Cerebellar nuclear complex (tissue), 1 donor: ENCODE measurements at places on chromosomes 1 and 21.

DNA sequence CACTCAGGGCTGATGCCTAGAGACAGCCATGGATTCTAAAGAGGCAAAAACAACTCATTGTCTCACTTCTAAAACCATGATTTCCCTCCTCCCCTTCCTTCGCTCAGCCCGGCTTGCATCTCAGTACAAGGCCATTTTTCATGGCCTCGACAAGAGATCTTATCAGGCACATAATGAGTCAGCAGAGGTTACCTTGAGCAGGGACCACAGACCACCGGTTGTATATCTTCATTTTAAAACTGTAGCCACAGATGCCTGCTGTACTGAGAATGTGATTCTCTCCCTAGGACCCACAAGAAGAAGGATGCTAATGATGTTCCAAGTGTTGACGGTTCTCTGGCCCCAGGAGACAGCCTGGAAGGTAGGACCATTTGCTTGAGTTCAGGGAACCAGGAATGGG lies 331.9 kb downstream of the AJAP1 start:
- DNase-seq, result no peak

DNA sequence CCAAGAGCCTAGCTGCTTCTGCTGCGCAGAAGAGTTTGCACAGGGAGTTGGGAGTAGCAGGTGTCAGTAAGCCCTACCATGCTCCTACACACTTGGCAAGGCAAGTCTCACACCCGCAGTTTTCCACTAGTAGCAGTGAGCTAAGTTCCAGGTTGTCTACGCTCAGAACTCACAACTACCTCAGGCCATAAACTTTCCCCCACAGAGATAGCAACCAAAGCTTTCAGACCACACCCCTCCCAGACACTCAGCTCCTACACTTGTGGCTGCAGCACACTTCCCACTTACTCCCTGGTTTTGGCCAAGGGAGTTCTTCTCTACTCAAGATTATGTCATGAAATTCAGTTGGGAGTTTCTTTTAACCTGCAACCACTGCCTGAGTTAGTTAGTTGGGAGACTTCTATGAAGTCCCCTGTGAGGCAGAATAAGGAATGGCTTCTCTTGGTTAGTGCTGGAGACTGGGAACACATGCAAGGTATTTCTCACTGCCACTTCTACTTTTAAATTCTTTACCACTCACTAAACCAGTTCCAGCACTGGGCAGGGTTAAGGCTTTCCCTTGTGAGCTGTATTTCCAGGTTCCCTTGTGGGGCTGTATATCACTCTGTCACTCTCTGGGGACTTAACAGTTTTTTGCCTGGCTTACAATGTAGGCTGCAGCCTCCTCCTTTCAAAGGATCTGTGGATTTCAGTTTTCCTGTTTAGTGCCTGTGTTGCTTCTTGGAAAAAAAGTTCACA lies 18.3 kb upstream of the MAB21L3 start:
- DNase-seq, result no peak

GRCh38 chr1:41480204-41481108 lies 4.0 kb downstream of the EDN2 start:
- DNase-seq, result no peak

DNA sequence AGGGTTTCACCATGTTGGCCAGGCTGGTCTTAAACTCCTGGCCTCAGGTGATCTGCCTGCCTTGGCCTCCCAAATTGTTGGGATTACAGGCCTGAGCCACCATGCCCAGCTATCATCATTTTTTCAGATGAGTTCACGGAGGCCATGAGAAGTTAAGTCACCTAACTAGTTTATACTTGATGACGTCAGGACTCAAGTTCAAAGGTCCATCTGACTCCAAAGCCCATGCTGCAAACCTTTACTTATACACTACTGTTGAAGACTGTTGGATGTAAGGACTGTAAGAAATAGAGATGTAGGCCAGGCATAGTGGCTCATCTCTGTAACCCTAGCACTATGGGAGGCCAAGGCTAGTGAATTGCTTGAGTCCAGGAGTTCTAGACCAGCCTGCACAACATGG lies 40.8 kb upstream of the STMN1 start:
- no peak for DNase-seq

DNA sequence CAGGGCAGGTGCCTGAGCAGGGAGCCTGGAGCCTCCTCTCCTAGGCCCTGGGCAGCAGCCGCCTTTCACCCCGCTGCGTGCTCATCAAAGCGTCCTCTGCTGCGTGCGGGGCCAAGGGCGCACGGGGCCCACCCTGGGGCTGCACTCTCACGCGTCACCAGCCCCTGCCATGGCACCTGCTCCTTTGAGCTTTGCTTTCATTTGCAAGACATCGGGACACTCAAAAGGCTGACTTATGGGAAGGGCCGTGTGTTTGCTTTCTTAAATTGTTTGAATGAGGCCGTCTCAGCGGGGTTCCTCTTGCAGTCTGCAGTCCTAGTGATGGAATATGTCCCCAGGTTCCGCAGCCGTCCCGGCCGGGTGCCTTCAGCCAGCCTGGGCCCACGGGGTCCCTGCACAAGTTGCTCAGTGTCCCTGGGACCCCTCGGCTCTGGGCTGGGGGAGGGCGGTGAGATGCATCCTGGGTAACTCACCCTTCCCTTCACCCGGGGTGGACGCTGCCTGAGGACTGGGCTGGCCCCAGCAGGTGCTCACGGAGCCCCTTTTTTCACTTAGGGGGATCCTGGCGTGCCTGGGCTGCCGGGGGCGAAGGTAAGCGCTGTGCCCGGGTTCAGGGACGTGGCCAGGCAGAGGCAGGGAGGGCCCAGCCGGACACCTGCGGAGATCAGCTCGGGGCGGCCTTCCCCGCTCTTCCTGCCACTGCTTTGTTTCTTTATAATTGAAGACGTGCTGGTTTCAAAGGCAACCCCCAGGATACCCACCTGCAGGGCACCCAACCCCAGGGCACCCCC lies 53.1 kb downstream of the SLC19A1 start:
- no peak for DNase-seq

- DNase-seq, result no peak
Observed at GRCh38 chr1:3664700-3665375, 12.5 kb downstream of the TP73 start.

DNA sequence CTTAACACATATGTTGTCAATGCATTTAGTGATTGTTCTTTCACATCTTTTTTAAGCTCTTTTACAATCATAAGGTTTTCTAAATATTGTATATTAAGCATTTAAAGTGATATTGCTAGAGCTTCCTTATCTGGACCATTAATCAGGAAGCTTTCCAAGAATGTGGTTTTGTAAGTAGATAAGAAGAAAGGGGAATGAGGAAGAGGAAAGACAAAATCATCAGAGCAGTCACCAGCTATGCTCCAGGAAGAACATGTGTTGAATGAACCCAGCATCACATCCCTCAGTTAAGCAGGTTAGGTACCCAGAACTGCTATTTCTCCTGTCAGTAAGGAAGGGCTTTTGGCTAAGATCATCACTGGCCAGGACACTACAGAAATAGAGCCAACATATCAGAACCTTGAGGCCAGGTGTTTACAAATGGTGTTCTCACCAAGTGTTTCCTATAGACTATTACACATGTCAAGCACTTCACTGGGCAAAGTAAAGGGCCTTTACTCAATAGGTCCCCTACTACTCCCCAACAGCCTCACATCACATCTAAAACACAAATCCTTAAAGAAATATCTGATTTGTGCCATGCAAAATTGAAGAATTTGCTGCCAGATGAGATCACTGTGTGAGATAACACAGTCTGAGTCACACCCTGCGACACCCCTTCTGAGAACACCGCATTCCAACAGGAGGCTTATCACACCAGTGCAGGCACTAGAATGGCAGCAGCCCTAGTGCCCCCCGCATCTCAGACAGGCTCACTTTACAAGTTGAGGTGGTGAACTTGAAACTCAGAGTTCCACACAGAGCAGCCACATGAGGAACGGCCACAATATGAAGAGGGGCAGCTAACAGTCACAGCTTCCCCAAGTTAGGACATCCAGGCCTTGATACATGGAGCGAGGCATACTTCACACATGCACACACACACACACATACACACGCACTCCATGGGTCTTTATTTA lies 1.8 kb upstream of the SPRR2A start:
- DNase-seq, result no peak
